CD8-positive, alpha-beta memory T cell (primary cell): ENCODE measurements at places on chromosomes 2 and 18. TPM values are rescaled to one million over a fixed set of nuclear protein-coding genes. Genes with fewer than 3 reads are reported as not detected.
A peak's percentile ranks its signal among the peaks of the same experiment; 100 is the strongest.

- H3K4me1 ChIP-seq: no peaks in the 10 kb centered on the region
- DNase-seq: no peak
- H3K36me3 ChIP-seq: no peaks in the 10 kb centered on the region
- no peaks in the 10 kb centered on the region for H3K27me3 ChIP-seq
- no peak overlapping the region for H3K4me3 ChIP-seq
Observed at GRCh38 chr2:71907503-71907902, 240.2 kb downstream of the CYP26B1 start.

DNA sequence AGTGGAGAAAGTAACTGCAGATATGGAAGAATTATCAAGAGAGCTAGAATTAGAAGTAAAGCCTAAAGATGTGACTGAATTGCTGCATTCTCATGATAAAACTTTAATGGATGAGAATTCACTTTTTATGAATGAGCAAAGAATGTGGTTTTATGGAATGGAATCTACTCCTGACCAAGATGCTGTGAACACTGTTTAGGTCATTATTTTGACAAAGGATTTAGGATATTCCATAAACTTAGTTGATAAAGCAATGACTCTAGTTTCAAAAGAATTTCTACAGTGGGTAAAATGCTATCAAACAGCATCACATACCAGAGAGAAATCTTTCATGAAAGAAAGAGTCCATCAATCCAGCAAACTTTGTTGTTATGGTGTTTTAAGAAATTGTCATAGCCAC, 1317.7 kb upstream of the ACVR2A start:
- DNase-seq: no peak
- H3K27me3 ChIP-seq: no peaks in the 10 kb centered on the region
- no peaks in the 10 kb centered on the region for H3K36me3 ChIP-seq
- H3K27ac ChIP-seq: no peak overlapping the region
- H3K4me3 ChIP-seq: no peak overlapping the region

DNA sequence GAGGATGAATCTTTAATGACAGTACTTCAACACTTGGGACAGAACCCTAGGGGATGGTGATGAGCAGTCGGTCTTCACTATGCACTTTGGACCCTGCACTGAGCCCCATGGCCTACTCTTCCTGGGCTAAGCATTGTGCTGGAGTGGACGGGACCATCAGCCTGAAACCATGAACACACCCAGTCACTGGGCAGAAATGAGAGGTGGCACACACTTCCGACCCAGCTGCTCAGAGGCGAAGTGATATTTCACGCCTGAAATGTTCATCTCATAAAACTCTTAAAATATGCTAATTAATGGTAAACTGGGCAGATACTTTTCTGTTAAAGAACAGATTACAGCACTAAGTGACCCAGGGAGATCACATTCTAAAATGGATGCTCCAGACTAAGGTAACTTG, 150.3 kb upstream of the NDUFV2 start:
- no peak overlapping the region for H3K4me3 ChIP-seq
- H3K36me3 ChIP-seq: no peaks in the 10 kb centered on the region
- H3K27ac ChIP-seq: no peak overlapping the region
- DNase-seq: no peak

- no peaks in the 10 kb centered on the region for H3K36me3 ChIP-seq
- no peak for DNase-seq
- H3K4me1 ChIP-seq: no peaks in the 10 kb centered on the region
- H3K27ac ChIP-seq: no peak overlapping the region
Observed at GRCh38 chr18:54769526-54770464, 58.5 kb upstream of the RAB27B start.

GRCh38 chr2:63661076-63661475, 72.3 kb downstream of the MDH1 start:
- no peaks in the 10 kb centered on the region for H3K4me1 ChIP-seq
- no peaks in the 10 kb centered on the region for H3K36me3 ChIP-seq
- no peak overlapping the region for H3K4me3 ChIP-seq
- no peak for DNase-seq
- H3K27me3 ChIP-seq: no peaks in the 10 kb centered on the region

DNA sequence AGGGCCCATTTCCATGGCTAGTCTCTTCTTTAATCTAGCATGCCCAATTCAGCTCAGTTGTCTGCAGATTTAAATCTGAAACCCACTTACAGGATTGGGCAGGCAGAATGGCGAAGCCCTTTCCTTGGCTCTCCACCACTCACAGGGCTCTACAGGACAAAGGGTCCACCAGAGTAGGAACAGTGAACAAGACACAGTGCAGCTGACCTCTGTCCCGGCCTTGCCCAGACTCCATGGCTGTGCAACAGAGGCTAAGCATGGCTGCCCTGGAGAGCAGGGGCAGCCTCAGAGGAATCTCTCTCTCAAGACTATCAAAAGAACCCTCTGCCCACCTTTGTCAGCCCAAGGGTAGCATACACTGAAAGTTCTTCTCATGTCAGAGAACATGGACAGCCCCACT, 9.7 kb upstream of the ATP6V1B1 start:
- no peak overlapping the region for H3K27ac ChIP-seq

- no peak overlapping the region for H3K4me3 ChIP-seq
- H3K27ac ChIP-seq: no peak overlapping the region
- no peak for DNase-seq
- no peaks in the 10 kb centered on the region for H3K36me3 ChIP-seq
- H3K27me3 ChIP-seq: no peaks in the 10 kb centered on the region
Observed at GRCh38 chr2:223366566-223366965, 235.6 kb downstream of the SCG2 start.

- no peaks in the 10 kb centered on the region for H3K36me3 ChIP-seq
- no peaks in the 10 kb centered on the region for H3K4me1 ChIP-seq
- DNase-seq: no peak
- no peak overlapping the region for H3K27ac ChIP-seq
- no peaks in the 10 kb centered on the region for H3K27me3 ChIP-seq
Observed at GRCh38 chr18:11260961-11261461, 111.6 kb upstream of the PIEZO2 start.

GRCh38 chr2:191740016-191740419, 62.1 kb downstream of the NABP1 start:
- no peaks in the 10 kb centered on the region for H3K36me3 ChIP-seq
- peak; percentile 79 for DNase-seq

The IL1RL1 gene
- total RNA-seq: 0.35 TPM

The PRSS56 gene
- not detected for total RNA-seq

The MARCO gene
- total RNA-seq: not detected

The ARHGAP25 gene
- 74.7 TPM for total RNA-seq
